Panc1 (cell line): ENCODE measurements at places on chromosomes 1 and 21. TPM values are rescaled to one million over a fixed set of nuclear protein-coding genes. Genes with fewer than 3 reads are reported as not detected.
A peak's percentile ranks its signal among the peaks of the same experiment; 100 is the strongest.

Gene C1QB
- 0.33 TPM for total RNA-seq

Gene PLA2G2D
- not detected for total RNA-seq

- no peaks in the 10 kb centered on the region; the same call in 1 of the 2 replicates for H3K4me1 ChIP-seq
- H3K36me3 ChIP-seq = no peaks in the 10 kb centered on the region
- H3K4me3 ChIP-seq = no peak overlapping the region
- no peak overlapping the region for H3K27ac ChIP-seq
- H3K27me3 ChIP-seq = peaks cover 8% of the 10 kb centered on the region; the same call in 1 of the 2 replicates
Measured at GRCh38 chr1:167082511-167083027, 7.6 kb downstream of the GPA33 start.

DNA sequence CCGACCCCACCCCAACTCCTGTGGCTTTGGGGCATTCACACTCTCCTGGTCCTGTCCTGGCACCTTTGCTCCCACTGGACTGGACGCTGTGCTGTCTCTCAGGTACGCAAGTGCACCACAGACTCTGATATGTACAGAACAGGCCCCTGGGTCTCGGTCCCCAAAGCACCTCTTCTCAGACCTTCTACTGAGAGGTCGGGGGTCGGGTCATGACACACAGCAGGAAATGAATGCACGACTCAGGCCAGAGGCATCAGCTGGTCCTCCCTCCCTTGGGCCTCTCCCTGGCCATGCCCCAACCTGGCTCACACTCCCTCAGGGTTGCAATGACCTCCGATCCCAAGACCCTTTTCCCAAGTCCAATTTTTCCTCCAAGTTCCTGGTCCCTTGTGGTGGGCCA, 1.8 kb upstream of the KRTAP10-12 start:
- H3K4me1 ChIP-seq = no peaks in the 10 kb centered on the region
- no peak for DNase-seq
- H3K36me3 ChIP-seq = no peaks in the 10 kb centered on the region
- H3K4me3 ChIP-seq = no peak overlapping the region
- H3K27ac ChIP-seq = no peak overlapping the region

Gene ICOSLG
- total RNA-seq = 5.5 TPM

- no peaks in the 10 kb centered on the region for H3K36me3 ChIP-seq
- H3K27me3 ChIP-seq = peaks cover 17% of the 10 kb centered on the region
- no peak for DNase-seq
- H3K4me1 ChIP-seq = no peaks in the 10 kb centered on the region
- no peak overlapping the region for H3K27ac ChIP-seq
- no peak overlapping the region for H3K4me3 ChIP-seq
Measured at GRCh38 chr1:153397051-153397923, 6.4 kb upstream of the S100A8 start.

Gene NUDT4B
- 0.59 TPM for total RNA-seq

GRCh38 chr1:65310078-65310587, 790 bp downstream of the DNAJC6 start:
- no peak overlapping the region for H3K27ac ChIP-seq
- peaks cover 16% of the 10 kb centered on the region for H3K27me3 ChIP-seq
- 0 out of 2 replicates have a peak, but pooled peaks cover 3% of the 10 kb centered on the region for H3K4me1 ChIP-seq
- no peaks in the 10 kb centered on the region for H3K36me3 ChIP-seq

- no peak for DNase-seq
- no peaks in the 10 kb centered on the region for H3K27me3 ChIP-seq
- H3K4me3 ChIP-seq = no peak overlapping the region
- H3K27ac ChIP-seq = no peak overlapping the region
Measured at GRCh38 chr21:39461419-39461818, 9.6 kb downstream of the SH3BGR start.

Gene TTLL7
- 31.4 TPM for total RNA-seq

Gene PKLR
- total RNA-seq = 0.13 TPM

- no peak for DNase-seq
- H3K27me3 ChIP-seq = peaks cover 7% of the 10 kb centered on the region
- H3K4me3 ChIP-seq = no peak overlapping the region
- H3K27ac ChIP-seq = no peak overlapping the region
- no peaks in the 10 kb centered on the region for H3K36me3 ChIP-seq
Measured at GRCh38 chr1:203124011-203124410, 3.5 kb upstream of the ADORA1 start.

DNA sequence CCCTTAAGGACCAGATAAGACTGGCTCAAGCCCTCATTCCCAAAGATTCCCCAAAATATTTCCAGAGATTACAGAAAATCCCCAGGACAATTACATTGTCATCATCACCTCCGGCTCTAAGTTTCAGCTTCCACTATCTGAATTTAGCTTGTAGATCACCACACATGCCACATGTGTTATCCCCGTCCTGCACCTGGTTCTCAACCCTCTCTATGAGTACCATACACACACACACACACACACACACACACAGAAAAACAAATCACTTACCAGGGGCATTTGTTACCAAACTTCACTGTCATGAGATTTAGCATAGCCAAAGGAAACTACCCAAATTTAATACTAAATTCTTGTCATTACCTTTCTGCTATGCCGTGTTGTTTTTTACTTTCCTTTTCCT, 15.4 kb upstream of the TSPAN1 start:
- H3K4me1 ChIP-seq = no peaks in the 10 kb centered on the region
- H3K36me3 ChIP-seq = no peaks in the 10 kb centered on the region
- no peak overlapping the region for H3K4me3 ChIP-seq
- H3K27me3 ChIP-seq = no peaks in the 10 kb centered on the region
- DNase-seq = no peak

GRCh38 chr1:24502065-24502708, 449 bp upstream of the RCAN3 start:
- H3K36me3 ChIP-seq = no peaks in the 10 kb centered on the region; the same call in 1 of the 2 replicates
- DNase-seq = no peak
- peak overlapping the region; percentile 84 for H3K4me3 ChIP-seq
- H3K27ac ChIP-seq = peak overlapping the region; percentile 82

DNA sequence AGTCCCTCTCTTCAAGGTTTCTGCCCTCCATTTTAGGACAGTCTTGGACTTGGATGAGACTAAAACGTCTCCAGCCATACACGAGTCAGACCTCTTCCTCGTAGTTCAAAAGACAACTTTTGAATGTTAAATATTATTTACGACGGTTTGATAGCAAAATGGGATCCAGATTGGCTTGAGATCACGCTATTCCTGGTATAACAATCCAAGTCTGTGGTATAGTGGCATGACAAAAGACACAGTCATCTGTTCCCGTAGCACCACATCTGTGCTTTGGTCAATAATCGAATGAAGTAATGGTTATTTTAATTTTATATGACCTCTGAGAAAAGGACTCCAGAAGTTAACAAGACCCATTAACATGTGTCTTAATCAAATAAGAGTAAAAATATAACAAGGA, 7.0 kb downstream of the PCP4 start:
- no peaks in the 10 kb centered on the region for H3K36me3 ChIP-seq
- no peaks in the 10 kb centered on the region for H3K4me1 ChIP-seq
- DNase-seq = no peak
- H3K27ac ChIP-seq = no peak overlapping the region

- no peaks in the 10 kb centered on the region for H3K27me3 ChIP-seq
- no peak overlapping the region for H3K4me3 ChIP-seq
- no peak for DNase-seq
- H3K36me3 ChIP-seq = no peaks in the 10 kb centered on the region
- no peaks in the 10 kb centered on the region for H3K4me1 ChIP-seq
- H3K27ac ChIP-seq = no peak overlapping the region
Measured at GRCh38 chr1:13624526-13624925, 40.9 kb downstream of the PDPN start.

DNA sequence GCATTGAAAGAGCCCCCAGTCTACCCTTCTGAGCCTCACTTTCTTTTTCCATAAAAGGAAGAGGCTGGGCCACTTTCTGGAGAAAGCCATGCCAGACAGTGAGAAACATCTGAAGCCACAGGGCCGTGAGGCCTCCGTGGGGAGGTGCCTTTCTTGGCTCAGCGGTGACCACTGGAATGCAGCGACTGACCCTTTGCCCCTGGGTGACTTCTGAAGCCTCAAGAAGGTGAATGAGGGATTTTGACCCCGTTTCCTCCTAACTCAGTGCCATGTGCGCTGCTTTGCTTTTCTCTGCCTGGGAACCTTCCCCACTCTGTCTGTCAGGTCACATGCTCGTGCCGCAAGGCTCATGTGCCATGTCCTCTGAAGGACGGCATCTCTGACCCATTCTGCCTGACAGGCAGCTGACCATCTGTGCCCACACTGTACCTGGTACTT, 44.7 kb upstream of the A3GALT2 start:
- DNase-seq = no peak
- H3K4me1 ChIP-seq = peaks cover 12% of the 10 kb centered on the region
- no peak overlapping the region for H3K27ac ChIP-seq
- no peak overlapping the region for H3K4me3 ChIP-seq
- no peaks in the 10 kb centered on the region for H3K27me3 ChIP-seq
- no peaks in the 10 kb centered on the region for H3K36me3 ChIP-seq

DNA sequence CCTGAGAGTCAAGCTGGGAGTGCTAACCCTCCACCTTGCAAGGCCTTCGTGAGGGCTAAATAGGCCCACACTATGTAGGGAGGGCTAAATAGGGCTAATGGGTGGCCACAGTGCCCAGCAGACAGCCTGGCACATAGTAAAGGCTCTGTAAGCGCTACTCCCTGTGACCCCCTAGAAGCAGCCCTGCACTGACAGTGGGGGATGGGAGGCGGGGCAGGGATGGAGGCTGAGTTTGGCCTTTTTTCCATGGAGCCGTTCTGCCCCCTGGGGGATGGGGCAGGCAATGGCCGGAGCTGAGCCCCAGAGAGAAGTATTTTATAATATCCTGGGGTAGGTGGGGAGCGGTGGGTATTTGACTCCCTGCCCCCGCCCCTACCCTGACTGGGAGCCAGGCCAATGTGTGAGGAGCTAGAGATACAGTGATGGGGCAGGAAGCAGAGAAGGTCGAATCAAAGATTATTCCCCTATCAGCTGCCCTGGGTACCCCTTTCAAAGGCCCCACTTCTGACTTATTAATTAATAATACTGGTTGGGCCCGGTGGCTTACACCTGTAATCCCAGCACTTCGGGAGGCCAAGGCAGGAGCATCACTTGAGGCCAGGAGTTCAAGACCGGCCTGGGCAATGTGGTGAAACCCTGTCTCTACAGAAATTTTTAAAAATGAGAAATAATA, 42.3 kb downstream of the LACTBL1 start:
- DNase-seq = no peak
- no peaks in the 10 kb centered on the region for H3K27me3 ChIP-seq
- H3K27ac ChIP-seq = no peak overlapping the region
- no peaks in the 10 kb centered on the region for H3K4me1 ChIP-seq

Gene GJA9
- 0.10 TPM for total RNA-seq

GRCh38 chr1:26826261-26827105, at the start of gene ZDHHC18:
TSS of gene ZDHHC18 (plus strand) at chr1:26826688. CDS start at chr1:26826805, 117 bp downstream.
- no peaks in the 10 kb centered on the region for H3K36me3 ChIP-seq
- H3K27ac ChIP-seq = peak within 1 kb of the TSS; percentile 80
- no peak for DNase-seq
- no peaks in the 10 kb centered on the region for H3K27me3 ChIP-seq

DNA sequence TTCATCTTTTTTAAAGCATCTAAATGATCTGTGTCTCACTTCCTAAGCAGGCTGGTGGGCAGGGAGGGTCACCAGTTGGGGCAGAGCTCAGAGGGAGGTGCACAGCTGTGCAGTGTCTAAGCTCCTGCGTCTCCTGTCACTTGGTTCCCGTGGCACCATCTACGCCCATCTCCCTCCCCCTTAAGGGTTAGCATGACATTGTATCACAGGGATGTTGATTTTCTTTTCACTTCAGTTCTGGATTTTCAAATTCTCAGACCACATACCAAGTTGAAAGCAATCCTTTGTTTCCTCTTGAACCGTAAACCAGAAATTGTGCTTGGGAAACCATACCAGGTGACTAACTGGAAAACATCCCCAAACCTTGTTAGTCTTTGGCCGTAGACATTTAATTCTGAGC, 187.0 kb downstream of the KIF26B start:
- H3K27ac ChIP-seq = no peak overlapping the region
- no peaks in the 10 kb centered on the region for H3K4me1 ChIP-seq
- H3K36me3 ChIP-seq = no peaks in the 10 kb centered on the region
- H3K27me3 ChIP-seq = no peaks in the 10 kb centered on the region; the same call in none of the 2 replicates
- no peak for DNase-seq
- no peak overlapping the region for H3K4me3 ChIP-seq

- H3K36me3 ChIP-seq = no peaks in the 10 kb centered on the region
- H3K4me1 ChIP-seq = no peaks in the 10 kb centered on the region
- no peak overlapping the region for H3K4me3 ChIP-seq
- no peak overlapping the region for H3K27ac ChIP-seq
- DNase-seq = no peak
- no peaks in the 10 kb centered on the region for H3K27me3 ChIP-seq
Measured at GRCh38 chr1:60367532-60367931, 294.0 kb upstream of the C1orf87 start.

DNA sequence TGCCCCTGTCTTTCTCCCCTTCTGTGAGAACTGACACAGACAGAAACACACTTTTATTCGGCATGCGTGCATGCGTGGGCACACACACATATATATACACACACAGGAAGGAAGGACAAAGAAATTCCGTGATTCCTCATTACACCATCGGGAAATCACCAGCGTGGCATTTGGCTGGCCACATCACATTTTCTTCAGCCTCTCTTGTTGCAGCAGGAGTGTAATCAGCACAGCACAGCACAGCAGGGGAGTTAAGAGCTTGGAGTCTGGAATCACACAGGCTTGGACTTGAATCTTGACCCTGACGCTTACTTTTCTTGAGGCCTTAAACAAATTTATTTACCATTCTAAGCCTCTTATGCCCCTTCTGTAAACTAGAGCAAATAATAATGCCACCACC, 45.3 kb upstream of the EPHA8 start:
- no peak for DNase-seq
- peaks cover 21% of the 10 kb centered on the region for H3K36me3 ChIP-seq
- no peak overlapping the region for H3K4me3 ChIP-seq
- no peaks in the 10 kb centered on the region for H3K27me3 ChIP-seq

- H3K27me3 ChIP-seq = peaks cover 5% of the 10 kb centered on the region; the same call in 1 of the 2 replicates
- no peaks in the 10 kb centered on the region for H3K36me3 ChIP-seq
- no peak overlapping the region for H3K27ac ChIP-seq
- H3K4me1 ChIP-seq = no peaks in the 10 kb centered on the region
- H3K4me3 ChIP-seq = no peak overlapping the region
- DNase-seq = no peak
Measured at GRCh38 chr1:13651279-13651678, 48.7 kb upstream of the PRDM2 start.

GRCh38 chr1:3564921-3565831, 46.1 kb downstream of the MEGF6 start:
- H3K4me1 ChIP-seq = peaks cover 6% of the 10 kb centered on the region
- no peak overlapping the region for H3K4me3 ChIP-seq
- H3K27ac ChIP-seq = no peak overlapping the region
- no peaks in the 10 kb centered on the region for H3K27me3 ChIP-seq

- peak; percentile 78 for DNase-seq
- no peak overlapping the region for H3K27ac ChIP-seq
- H3K27me3 ChIP-seq = no peaks in the 10 kb centered on the region
Measured at GRCh38 chr1:189619682-189620332, 857.9 kb downstream of the BRINP3 start.

Gene DYNLT5
- not detected for total RNA-seq

- H3K4me3 ChIP-seq = no peak overlapping the region
- H3K36me3 ChIP-seq = no peaks in the 10 kb centered on the region
- no peak for DNase-seq
- H3K27ac ChIP-seq = no peak overlapping the region
- H3K4me1 ChIP-seq = peaks cover 20% of the 10 kb centered on the region
Measured at GRCh38 chr1:243246916-243247315, 8.2 kb downstream of the CEP170 start.
